Peyer's patch (tissue), 4 donors: ENCODE measurements at places on chromosomes 2 and 18. TPM values are rescaled to one million over a fixed set of nuclear protein-coding genes. Genes with fewer than 3 reads are reported as not detected.

The EVA1A gene
- total RNA-seq, result 9.1 TPM

The RESP18 gene
- total RNA-seq, result not detected

The MOCOS gene
- 22.8 TPM for total RNA-seq

The IL36RN gene
- not detected for total RNA-seq

The DCTN1 gene
- 85.3 TPM for total RNA-seq

The RAB17 gene
- total RNA-seq, result 66.0 TPM

DNA sequence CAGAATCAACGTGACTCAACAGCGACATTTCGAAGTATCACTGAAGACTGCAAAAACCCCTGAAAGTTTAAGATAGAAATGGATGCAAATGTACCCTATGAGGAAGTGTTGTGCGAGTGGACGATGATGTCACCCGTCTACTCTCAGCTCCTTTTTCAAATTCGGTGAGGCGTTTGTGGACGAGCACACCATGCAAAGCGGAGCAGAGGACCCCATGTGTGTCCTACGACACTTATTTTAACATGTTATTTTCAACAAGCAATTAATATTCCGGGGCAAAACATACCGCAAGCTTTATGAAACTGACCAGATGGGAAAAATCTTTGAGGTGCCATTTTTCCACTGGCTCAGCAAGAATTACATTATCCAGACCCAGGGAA is 2.0 kb downstream of the PXDN start:
- no peak for DNase-seq

GRCh38 chr2:144230448-144231085 is 289.4 kb downstream of the ZEB2 start:
- DNase-seq, result no peak

DNA sequence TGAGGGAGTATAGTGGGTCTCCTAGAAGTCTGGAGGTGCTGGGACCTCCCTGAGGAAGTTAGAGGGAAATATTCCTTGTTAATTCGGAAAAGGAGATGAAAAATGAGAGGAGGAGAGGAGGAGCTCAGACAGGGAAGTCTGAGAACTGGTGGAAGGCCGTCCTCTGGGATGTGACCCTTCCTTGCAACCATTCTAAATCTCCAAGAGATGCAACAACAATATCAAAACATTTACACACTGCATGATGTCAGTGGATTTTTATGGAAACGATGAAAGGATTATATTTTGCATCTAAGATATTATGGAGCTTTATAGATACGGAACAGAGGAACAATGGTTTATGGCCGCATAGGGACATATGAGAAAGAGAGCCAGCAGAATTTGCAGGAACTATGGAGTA is 49.8 kb upstream of the COBLL1 start:
- no peak for DNase-seq

GRCh38 chr2:9333591-9334171 is 89.6 kb downstream of the ITGB1BP1 start:
- DNase-seq, result peak; percentile 64

DNA sequence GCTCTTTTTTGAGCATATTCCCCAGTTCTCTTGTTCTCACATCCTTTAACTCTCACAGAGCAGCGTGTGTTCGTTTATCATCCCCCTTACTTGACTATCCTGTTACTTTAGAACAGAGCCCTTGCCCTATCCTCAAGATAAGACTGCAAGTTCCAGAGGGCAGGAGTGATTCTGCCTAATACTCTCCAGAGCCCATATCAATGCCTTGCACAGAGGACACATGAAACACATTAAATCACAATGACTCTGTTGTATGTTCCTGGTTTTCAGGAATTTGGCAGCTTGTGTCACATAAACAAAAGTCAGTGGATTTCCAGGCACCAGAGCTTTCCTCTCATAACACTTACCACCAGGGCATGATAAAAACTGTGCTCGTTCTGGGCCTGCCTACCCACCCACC is 156.7 kb downstream of the RNF144A start:
- DNase-seq, result no peak

DNA sequence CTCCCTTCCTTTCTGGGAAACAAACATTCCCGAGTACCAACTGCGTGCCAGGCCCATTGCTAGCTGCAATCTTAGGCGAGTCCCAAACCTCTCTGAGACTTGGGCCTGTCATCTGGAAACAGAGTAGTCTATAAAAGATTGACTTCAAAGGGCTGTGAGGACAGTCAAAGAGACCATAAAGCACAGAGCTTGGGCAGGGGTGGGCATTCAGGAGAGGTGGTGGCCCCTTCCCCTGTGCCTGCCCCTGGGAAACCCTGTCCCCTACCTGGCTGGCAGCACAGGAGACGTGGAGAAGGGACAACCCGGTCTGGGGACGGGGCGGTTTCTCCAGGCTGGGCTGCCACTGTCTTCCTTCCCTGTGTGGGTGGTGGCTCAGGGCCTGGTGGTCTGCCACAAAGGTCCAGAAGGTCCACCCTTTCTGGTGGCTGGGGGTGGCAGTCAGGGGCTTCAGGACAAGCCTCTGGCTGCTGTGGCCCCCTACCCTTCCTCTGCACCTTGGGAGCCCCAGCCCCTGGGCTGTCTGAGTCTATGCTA is 33.9 kb upstream of the FOSL2 start:
- DNase-seq, result no peak

GRCh38 chr18:31504455-31505147 is 6.6 kb downstream of the DSG2 start:
- DNase-seq, result no peak

DNA sequence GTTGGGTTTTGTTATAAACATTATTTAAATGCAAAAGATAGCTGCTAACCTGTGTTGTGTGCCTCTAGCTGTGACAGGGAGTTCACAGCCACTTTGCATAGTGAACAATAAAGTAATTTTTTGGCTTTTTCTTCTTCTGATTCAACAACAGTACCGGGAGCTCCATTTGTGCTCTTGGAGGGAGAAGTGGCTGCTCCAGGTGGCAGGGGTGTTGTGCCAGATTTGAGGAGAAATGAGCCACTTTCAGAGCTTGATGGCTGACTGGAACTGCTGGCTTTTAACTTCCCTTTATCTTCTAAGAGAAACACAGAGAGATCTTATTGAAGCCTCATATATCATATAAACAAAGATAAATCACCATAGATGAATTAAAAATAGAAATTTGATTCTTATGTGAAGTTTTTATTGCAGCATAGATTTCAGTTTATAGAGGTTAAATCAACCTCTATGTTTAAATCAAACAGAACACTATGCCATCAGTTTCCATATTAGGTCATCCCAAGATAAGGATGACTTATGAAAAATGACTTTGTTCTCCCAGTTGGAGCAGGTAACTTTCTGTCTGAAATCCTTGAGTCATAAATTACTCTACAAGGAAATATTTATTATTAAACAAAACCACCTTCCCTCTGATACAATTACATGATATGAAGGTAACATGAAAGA is 182.0 kb upstream of the SESTD1 start:
- DNase-seq, result no peak

- DNase-seq, result no peak
These were observed 96.8 kb upstream of the RPRM start for GRCh38 chr2:153575171-153575853.
